Naive thymus-derived CD4-positive, alpha-beta T cell (primary cell): ENCODE measurements at places on chromosomes 3 and 15. TPM values are rescaled to one million over a fixed set of nuclear protein-coding genes. Genes with fewer than 3 reads are reported as not detected.

DNA sequence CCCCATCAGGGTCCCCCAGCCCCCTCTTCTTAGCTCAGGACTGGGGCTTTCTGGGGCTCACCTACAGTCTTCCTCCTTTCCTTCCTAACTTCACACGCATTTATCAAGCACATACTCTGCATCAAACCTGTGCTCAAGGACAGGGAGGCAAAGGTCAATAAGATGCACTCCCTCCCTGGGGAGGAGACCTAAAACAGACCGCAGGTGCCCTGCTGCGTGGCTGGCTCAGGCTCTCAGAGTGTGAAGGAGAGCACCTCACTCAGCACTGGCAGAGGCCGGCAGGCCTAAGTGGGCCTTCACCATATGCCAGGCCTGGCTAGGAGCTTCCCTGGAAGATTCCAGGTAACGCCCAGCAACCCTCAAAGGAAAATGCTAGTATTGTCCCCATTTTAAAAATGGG lies 16.5 kb downstream of the LIPC start:
- no peak overlapping the region for H3K27ac ChIP-seq
- DNase-seq = no peak
- no peaks in the 10 kb centered on the region for H3K36me3 ChIP-seq
- no peak overlapping the region for H3K4me3 ChIP-seq
- H3K4me1 ChIP-seq = no peaks in the 10 kb centered on the region

- no peaks in the 10 kb centered on the region for H3K36me3 ChIP-seq
- no peak overlapping the region for H3K27ac ChIP-seq
- H3K4me3 ChIP-seq = no peak overlapping the region
- DNase-seq = no peak
- peaks cover 46% of the 10 kb centered on the region for H3K4me1 ChIP-seq
Observed at GRCh38 chr3:16993227-16993626, 108.5 kb downstream of the PLCL2 start.

DNA sequence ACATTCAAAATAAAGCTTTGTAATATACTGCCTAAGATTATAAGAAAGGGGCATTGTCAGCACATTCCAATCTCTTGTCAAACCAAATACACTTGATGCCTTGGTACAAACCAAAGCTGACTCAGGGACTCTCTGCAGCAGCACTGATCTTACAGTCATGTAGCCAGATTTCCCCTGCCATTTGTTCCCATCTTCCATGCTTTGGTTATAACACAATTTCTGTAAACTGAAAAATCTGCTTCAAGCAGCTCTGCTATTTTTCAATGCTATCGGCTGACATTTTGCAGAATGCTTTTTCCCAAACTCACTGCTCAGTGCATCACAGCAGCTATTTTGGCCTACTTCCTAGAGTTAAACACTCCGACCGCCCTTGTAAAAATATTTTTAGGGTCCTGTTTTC lies 18.2 kb downstream of the PLOD2 start:
- H3K27ac ChIP-seq = no peak overlapping the region
- no peak for DNase-seq
- no peaks in the 10 kb centered on the region for H3K4me1 ChIP-seq
- no peaks in the 10 kb centered on the region for H3K36me3 ChIP-seq

DNA sequence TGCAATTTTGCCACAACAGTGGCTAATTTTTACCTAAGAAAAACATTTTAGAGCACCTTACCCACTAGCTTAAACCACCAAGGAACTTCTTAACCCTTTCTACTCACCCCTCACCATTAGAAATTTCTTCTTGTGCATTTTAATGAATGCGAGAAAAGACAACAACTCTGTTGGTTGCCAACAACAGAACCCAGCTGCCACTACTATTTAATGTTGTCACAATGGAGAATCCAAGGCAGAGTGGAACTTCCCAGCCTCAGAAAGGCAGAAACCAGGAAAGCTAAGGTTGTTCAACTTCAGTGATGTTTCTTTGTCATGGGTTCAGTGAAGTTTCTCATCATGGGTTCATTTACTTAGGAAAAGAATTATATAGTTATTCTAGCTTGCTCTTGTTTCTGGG lies 325.2 kb upstream of the ARL6 start:
- no peaks in the 10 kb centered on the region for H3K27me3 ChIP-seq
- no peak overlapping the region for H3K27ac ChIP-seq
- no peaks in the 10 kb centered on the region for H3K4me1 ChIP-seq
- H3K36me3 ChIP-seq = no peaks in the 10 kb centered on the region
- DNase-seq = no peak

The FAM81A gene
- 0.27 TPM for total RNA-seq

DNA sequence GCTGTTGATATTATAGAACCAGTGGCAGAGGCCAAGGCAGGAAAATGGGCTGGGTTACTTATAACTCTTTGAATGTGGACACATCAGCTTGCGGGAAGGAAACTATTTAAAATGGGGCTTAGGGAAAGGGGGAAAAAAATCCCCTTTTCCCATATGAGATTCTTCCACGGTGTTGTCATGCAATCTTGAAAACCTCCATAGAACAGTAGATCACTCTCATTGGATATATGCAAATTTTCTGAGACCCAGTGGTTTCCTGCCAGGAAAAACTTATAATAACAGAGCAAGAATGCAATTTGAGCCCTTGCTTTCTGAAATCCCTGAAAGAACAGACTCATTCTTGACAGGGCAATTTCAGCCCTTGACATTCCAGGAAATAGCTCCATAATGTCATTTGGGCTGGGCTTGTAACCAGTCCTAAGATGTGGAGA lies 31.1 kb downstream of the TMEM212 start:
- H3K27ac ChIP-seq = no peak overlapping the region
- H3K36me3 ChIP-seq = no peaks in the 10 kb centered on the region
- H3K4me1 ChIP-seq = no peaks in the 10 kb centered on the region
- no peak for DNase-seq
- H3K4me3 ChIP-seq = no peak overlapping the region

The GPR62 gene
- total RNA-seq = not detected in 2 replicates

DNA sequence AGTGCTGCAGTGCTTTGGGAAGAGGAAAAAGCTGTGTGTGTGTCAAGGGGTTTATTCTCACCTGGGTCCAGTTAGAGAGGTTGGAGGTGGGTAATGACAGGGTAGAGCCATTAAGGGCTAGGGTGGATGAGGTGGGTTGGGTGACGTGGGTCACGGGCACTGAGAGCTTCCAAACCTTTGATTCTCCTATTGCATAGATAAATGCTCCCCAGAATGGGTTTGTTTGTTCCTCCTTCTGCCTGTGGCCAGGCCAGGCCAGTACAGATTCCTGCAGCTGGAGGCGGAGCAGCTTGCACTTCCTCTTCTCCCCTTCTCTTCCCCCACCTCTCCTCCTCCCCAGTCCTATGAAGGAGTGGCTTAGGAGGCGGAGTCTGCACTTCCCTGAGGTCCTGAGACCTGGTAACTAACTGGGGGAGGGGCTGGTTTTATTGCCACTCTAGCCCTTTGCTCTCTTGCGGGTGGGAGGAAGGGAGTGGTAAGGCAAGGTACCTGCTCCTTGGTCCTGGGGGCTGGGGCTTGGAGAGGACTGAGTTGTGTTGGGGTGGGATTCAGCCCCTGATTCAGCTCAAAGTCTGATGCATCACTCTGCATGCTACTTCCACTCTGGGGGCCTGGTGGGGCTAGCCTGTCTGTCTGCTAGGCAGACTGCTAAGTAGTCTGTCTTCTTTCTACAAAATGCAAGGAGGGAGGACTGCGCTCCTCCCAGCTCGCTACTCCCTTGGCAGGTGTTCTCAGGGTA lies 3.5 kb downstream of the SPINT1 start:
- H3K27me3 ChIP-seq = peaks cover 3% of the 10 kb centered on the region
- no peak overlapping the region for H3K27ac ChIP-seq
- H3K36me3 ChIP-seq = no peaks in the 10 kb centered on the region
- no peaks in the 10 kb centered on the region for H3K4me1 ChIP-seq
- no peak for DNase-seq
- H3K4me3 ChIP-seq = no peak overlapping the region
